A673 (cell line): ENCODE measurements at places on chromosomes 1 and 21. TPM values are rescaled to one million over a fixed set of nuclear protein-coding genes. Genes with fewer than 3 reads are reported as not detected.

Gene TPTE
- not detected in 2 replicates for total RNA-seq

GRCh38 chr1:213519098-213519497 lies 468.1 kb downstream of the RPS6KC1 start:
- no peak overlapping the region for H3K27ac ChIP-seq
- no peak for DNase-seq
- no peaks in the 10 kb centered on the region for H3K36me3 ChIP-seq
- no peak overlapping the region for H3K4me3 ChIP-seq
- H3K4me1 ChIP-seq: no peaks in the 10 kb centered on the region

Gene ECM1
- 55.9 and 61.2 TPM in 2 replicates for total RNA-seq

GRCh38 chr21:42316891-42317290 lies 1.7 kb upstream of the TFF3 start:
- H3K4me3 ChIP-seq: no peak overlapping the region
- DNase-seq: no peak
- no peak overlapping the region for H3K27ac ChIP-seq
- H3K36me3 ChIP-seq: no peaks in the 10 kb centered on the region
- no peaks in the 10 kb centered on the region for H3K27me3 ChIP-seq

Gene PCBP3
- 22.0 and 25.6 TPM in 2 replicates for total RNA-seq

- H3K4me1 ChIP-seq: peaks cover 12% of the 10 kb centered on the region
- H3K4me3 ChIP-seq: no peak overlapping the region
- no peaks in the 10 kb centered on the region for H3K36me3 ChIP-seq
- H3K27ac ChIP-seq: no peak overlapping the region
Observed at GRCh38 chr1:58864654-58865053, 80.8 kb upstream of the JUN start.

Gene JTB
- 126 and 142 TPM in 2 replicates for total RNA-seq

- H3K4me3 ChIP-seq: peak overlapping the region; percentile 90
Observed at GRCh38 chr1:181090641-181091126, 2.2 kb downstream of the IER5 start.

- no peak for DNase-seq
- H3K4me3 ChIP-seq: no peak overlapping the region
Observed at GRCh38 chr1:36988741-36989193, 45.5 kb downstream of the GRIK3 start.

GRCh38 chr21:44736291-44737004 lies 25.1 kb upstream of the TSPEAR start:
- H3K4me1 ChIP-seq: no peaks in the 10 kb centered on the region
- H3K4me3 ChIP-seq: no peak overlapping the region
- no peaks in the 10 kb centered on the region for H3K27me3 ChIP-seq
- DNase-seq: no peak

DNA sequence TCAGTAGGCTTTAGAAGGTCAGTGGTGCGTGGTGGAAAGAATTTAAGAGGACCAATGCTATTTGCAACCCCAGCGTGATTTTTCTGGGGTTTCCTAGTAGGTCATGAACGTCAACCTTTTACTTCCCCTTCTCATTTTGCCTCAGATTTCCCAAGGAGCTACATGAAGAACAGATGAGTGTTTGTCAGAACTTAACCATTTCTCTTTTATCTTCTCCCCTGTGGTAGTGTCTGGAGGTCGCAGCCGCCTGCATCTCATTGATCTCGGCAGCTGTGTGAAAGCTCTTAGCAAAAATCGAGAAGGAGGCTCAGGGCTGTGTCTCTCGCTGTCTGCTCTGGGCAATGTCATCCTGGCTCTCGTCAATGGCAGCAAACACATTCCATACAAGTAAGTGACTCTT lies 491.1 kb downstream of the KIF26B start:
- DNase-seq: no peak
- peaks cover 15% of the 10 kb centered on the region for H3K27me3 ChIP-seq
- no peaks in the 10 kb centered on the region for H3K4me1 ChIP-seq
- H3K4me3 ChIP-seq: no peak overlapping the region
- H3K36me3 ChIP-seq: no peaks in the 10 kb centered on the region

- no peak for DNase-seq
- H3K27me3 ChIP-seq: no peaks in the 10 kb centered on the region
- no peaks in the 10 kb centered on the region for H3K36me3 ChIP-seq
- no peak overlapping the region for H3K4me3 ChIP-seq
Observed at GRCh38 chr21:44987886-44988606, 48.2 kb downstream of the SLX9 start.

Gene SLC25A44
- total RNA-seq: 28.9 and 30.9 TPM in 2 replicates

DNA sequence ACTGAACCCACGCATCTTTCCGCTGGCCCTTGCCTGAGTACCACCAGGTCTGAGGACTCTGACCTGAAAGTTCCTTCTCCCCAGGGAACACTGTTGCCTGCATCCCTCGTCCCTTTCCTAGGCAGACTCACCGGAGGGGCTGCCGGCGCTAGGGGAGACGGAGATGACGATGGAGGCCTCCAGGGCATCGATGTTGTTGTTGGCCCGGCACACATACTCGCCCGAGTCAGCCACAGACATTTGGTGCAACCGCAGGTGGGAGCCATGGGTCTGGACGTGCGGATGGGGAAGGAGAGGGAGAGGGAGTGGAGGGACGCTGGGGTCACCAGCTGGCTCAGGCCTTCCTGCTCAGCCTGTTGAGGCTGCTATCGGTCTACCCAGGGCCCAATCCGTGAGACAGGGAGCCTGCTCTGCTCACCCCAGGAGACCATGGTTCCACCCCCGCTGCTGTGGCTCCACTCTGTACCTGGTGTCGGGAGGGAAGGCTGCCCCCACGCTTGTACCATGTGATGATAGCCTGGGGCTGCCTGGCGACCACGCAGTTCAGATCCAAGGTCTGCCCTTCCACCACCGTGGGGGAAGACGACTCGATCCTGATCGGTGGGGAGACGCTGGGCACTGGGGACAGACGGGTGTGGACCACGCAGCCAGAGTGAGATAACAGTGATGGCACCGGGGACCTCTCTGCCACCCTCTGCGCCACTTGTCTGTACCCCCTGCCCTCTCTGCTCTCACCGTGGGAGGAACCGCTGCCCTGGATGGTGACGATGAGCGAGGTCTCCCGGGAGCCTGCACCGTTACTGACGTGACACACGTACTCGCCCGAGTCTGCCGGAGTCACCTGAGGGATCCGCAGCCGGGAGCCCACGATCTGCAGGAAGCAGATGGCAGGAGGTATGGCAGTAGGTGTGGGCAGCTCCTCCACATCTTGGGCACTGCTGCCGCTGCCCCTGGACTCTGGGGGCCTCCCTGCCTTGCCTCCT lies 35.4 kb downstream of the LDLRAD2 start:
- no peak overlapping the region for H3K27ac ChIP-seq
- no peaks in the 10 kb centered on the region for H3K4me1 ChIP-seq
- DNase-seq: no peak
- no peaks in the 10 kb centered on the region for H3K27me3 ChIP-seq
- H3K36me3 ChIP-seq: no peaks in the 10 kb centered on the region

Gene HLX
- not detected in 2 replicates for total RNA-seq

Gene KCNJ9
- not detected in 2 replicates for total RNA-seq

DNA sequence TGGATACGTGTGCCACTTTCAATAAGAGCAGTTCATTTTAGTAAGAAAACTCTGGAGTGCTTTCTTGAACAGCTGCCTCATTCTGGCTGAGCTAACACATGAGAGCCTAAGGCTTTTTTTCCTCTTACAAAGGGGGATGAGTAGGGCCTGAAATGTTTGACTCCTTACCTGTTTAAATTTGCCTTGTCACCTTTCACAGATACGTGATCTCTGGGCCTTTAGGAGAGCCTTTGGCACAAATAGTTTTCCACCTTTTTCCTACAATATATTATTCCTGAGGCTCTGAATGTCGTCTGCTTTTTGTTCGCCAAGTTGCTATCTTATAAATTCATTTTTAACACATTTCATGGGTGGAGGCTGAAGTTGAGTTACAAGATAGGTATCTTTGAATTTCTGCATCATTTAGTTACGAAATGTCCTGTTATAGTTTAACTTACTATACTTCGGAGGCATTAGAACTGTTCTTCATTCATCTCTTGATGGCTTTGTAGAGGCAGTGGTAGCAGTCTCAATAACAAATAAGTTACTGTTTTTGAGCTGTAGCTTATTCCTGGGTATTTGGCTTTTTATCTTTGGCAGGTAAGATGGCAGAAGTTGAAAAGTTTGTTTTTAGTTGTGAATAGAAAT lies 17.2 kb downstream of the UBAP2L start:
- no peak overlapping the region for H3K4me3 ChIP-seq
- no peak overlapping the region for H3K27ac ChIP-seq
- H3K36me3 ChIP-seq: peaks cover 97% of the 10 kb centered on the region
- H3K4me1 ChIP-seq: no peaks in the 10 kb centered on the region
- H3K27me3 ChIP-seq: no peaks in the 10 kb centered on the region

- no peak overlapping the region for H3K4me3 ChIP-seq
- peak; percentile 43 for DNase-seq
- no peak overlapping the region for H3K27ac ChIP-seq
- peaks cover 13% of the 10 kb centered on the region for H3K4me1 ChIP-seq
- H3K27me3 ChIP-seq: no peaks in the 10 kb centered on the region
Observed at GRCh38 chr1:116873680-116874271, 35.9 kb upstream of the PTGFRN start.

Gene SMPDL3B
- total RNA-seq: 0.61 and 0.62 TPM in 2 replicates

Gene DNM3
- 0.71 and 0.94 TPM in 2 replicates for total RNA-seq
